ENCODE measurements at places on chromosomes 6 and 20.
A peak's percentile ranks its signal among the peaks of the same experiment; 100 is the strongest.

DNA sequence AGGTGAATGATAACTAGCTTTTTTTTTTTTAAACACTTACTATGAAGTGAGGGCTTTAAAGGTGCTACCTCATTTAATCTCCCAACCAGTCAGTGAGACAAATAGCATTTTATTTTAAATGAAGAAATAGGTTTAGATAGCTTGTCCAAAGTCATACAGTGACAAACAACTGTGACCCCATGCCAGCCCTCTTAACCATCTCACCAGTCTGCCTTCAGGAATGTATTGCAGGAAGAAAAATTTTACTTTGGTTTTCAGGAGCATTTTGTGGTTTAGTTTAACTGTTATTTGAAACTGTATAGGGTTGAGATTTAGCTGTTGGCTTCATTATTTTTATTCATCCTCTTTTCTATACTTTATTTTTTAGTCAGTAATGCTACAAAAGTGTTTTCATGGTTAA, 18.6 kb downstream of the DSE start:
- no peak for DNase-seq

GRCh38 chr6:146913842-146914488, 290.3 kb upstream of the STXBP5 start:
- DNase-seq, result no peak

- DNase-seq, result no peak
Measured at GRCh38 chr6:142958343-142958742, 13.4 kb upstream of the HIVEP2 start.

GRCh38 chr6:47852727-47853126, 70.9 kb downstream of the OPN5 start:
- no peak for DNase-seq

DNA sequence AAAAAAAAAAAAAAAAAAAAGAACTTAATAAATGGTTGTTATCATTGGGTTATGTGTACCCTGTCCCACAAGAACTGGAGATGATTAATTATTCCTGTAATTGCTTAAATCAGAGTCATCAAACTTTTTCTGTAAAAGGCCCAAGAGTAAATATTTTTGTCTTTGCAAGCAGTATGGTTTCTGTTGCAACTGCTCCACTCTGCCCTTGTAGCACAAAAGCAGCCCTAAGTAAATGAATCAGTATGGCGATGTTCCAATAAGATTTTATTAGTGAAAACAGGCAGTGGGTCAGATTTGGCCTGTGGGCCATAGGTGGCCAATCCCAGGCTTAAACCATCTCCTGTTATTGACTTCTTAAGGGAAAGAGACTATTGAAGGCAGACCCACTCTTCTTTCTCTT, 252.7 kb downstream of the TSHZ2 start:
- no peak for DNase-seq

DNA sequence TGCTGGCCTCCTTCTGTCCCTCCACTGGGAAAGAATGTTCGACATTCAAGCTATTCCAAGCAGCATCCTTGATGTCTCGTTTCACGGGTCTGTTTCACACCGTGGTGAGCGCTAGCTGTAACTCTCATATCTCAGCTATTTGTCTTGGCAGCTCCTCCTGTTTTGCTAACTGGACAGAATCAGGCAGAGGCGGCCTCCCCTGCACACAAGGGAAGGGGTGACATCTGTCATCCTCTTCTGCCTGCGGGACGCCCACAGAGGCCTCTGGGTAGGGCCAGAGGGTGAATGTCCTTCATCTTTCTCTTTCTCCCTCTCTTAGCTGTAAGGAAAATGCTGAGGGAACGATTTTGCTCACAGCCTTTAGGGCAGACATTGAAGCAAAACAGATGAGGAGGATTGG, 232.8 kb upstream of the GMDS start:
- DNase-seq, result no peak

GRCh38 chr6:74510878-74511277, 695.0 kb downstream of the COL12A1 start:
- DNase-seq, result no peak

- no peak for DNase-seq
Measured at GRCh38 chr6:166777096-166777630, 150.1 kb upstream of the RPS6KA2 start.

GRCh38 chr6:169194737-169195136, 58.9 kb downstream of the THBS2 start:
- no peak for DNase-seq

GRCh38 chr6:134519465-134519864, 201.6 kb upstream of the SGK1 start:
- DNase-seq, result no peak

- no peak for DNase-seq
Measured at GRCh38 chr20:37421988-37422387, 76.0 kb downstream of the SRC start.

DNA sequence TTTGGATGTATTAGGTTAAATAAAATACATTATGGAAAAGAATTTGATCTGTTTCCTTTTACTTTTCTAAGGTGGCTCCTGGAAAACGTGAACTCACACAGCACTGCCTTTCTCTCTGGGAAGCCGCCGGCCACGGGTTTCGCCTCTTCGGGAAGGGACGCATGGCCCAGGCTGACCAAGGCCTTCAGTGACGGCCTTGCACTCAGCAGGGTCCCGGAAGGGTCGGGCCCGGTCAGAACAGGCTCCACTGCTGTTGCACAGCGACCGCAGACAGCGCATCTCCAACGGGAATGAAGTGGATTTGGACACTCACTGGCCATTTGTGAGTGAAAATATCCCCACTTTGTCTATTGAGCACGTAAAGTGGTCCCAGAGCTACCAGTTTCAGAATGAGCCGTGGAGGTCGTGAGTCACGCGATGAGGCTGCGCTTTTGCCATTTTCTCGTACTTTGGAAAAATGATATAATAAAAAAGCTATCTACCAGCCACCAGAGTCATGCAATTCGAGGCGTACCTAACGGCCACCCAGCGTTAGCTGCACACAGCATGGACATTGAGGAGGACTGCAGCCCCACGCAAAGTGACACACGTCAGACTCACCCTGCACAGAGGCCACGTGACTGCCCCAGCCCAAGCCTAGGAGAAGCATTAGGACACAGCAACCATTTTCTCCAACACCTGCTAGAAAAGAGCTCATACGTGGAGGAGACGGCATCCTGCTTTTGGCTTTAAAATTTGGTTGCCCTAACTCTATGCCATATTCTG, 244.3 kb downstream of the TTLL2 start:
- DNase-seq, result no peak

DNA sequence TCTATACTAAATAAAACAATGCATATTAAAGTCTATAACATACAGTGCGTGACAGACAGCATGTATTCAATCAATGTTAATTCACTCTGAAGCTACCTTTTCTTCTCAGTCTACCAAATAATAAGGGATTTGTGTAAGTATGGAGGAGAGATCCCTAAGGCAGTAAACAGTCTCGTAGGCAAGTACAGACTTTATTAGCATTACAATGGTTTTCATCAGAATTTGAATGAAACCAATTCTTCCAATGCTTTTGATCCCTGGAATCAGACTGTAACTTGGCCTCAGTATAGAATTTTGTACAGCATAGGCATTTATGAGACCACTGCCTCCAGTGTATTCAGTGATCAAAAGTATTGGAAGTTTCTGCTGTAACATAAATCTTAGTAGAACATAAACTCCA, 19.5 kb downstream of the LYRM4 start:
- no peak for DNase-seq

DNA sequence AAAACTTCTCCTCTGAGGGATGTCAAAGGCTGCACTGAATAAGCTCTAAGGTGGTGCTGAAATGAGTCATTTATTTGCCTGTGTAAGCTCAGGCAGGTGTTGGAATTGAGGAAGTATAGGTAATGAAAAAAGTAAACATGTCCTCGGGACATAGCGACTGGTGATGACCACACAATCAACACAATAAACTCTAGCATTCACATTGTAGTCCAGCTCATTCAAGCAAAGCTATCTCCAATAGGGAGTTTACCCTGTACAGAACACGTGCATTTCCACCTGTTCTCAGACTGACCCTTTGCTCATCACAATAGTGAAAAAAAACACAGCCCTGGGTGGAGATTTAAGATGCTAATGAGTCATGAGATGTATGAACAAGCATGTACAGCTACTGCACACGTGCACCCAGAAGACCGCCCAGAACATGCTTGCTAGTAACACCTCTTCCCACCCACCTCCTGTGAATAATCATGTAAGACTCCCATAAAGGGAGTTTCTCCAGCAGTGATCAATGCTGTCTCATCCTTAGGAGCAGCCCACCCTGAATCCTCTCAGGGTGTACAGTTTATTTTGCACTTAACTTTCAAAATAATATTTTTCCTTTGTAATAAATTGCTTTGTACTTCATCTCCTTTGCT, 33.0 kb upstream of the POU5F1 start:
- DNase-seq, result peak; percentile 62

- no peak for DNase-seq
Measured at GRCh38 chr20:6530779-6531315, 236.6 kb upstream of the BMP2 start.

DNA sequence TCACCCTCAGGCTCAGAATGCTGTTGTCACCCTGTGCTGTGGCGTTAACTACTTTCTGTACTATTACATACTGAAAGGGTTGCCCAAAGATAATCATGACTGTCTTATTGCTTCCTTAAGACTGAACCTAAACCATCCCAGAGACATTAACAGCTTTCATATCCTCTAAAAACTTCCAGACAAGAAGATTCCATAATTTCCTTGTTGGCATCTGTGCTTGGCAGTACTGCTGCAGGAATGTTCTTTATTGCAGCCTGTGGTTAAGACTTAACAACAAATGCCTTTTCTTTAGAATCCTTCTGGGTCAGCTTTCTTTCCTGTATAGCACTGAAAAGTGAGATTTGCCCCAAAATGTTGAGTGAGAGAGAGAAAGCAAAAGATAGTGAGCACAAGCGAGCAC, 109.7 kb downstream of the GJA10 start:
- no peak for DNase-seq
